ENCODE measurements at places on chromosomes 4 and X.

- DNase-seq, result no peak
Measured at GRCh38 chr4:146495269-146495668, 26.5 kb downstream of the SLC10A7 start.

DNA sequence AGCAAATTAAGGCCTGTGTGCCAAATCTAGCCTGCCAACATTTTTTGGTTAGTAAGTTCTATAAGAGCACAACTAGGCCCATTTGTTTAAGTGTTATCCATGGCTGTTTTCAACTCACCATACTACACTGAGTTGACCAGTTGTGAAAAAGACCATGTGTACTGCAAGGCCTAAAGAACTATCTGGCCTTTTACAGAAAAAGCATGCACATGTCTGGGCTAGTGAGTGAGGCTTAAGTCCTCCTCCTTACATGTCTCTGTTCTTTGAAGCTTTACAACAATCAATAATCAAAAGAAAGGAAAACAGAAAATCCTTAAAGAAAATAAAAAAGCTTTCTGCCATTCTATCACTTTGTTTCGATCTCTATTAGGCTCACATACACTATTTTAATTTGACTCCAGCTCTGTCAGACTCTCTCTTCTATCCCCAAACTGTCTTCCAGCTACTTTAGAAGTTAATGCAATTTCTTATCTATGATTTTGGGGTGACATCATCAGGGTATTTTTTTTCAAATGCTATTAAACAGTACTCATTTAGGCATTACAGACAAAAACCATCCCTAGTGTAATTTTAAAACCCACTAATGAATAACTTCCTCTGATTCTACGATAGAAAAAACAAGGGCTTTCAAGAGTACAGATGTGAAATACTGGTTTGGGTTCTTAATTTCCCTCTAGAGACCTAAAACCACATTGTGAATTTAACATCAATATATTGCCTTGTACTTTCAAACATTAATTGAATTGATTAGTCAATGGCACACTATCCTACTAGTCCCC lies 161.8 kb downstream of the MAB21L2 start:
- DNase-seq, result no peak

GRCh38 chrX:124555036-124555595 lies 208.8 kb downstream of the SH2D1A start:
- DNase-seq, result no peak

DNA sequence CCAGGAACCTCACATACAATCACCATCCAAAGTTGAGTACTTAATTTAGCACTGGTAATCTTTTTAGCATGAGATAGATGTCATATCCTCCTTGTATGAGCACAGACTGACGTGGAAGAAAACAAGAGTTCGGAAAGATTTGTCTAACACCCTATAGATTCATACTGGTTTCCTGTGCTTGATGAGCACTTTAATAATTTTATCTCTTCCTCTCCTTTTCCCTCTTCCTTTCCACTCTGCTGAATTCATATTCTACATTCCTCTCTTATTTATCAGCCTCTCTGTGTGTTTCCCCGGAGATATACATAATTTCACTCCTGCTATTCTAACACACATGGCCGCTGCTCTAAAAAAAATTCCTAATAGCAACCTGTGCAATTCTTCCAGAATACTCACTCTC lies 273.9 kb downstream of the AFF2 start:
- no peak for DNase-seq

GRCh38 chr4:41670982-41671381 lies 77.5 kb downstream of the PHOX2B start:
- no peak for DNase-seq

DNA sequence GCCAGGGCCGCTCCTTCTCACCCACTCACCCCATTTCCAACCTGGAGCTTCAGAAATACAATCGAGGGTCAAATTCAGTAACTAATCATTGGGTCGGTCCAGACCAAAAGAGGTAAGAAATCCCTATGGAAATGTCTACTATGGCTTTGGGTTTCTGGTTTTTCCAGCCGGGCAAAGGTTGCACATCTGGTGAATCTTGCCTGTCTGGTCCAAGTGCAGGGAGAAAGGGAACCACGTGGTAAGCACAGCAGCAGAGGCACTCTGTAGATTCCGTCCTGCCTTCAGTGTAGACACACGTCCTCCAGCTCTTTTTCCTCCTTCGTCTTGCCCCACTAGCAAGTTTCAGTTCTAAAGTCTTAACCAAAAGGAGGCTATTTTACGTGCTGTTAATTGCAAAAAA lies 218.0 kb upstream of the JADE1 start:
- no peak for DNase-seq

GRCh38 chr4:173505924-173506518 lies 24.0 kb downstream of the HAND2 start:
- no peak for DNase-seq

GRCh38 chr4:150582146-150582872 lies at the start of gene MAB21L2:
MAB21L2 (plus strand) TSS chr4:150582151; CDS start chr4:150583030, 879 bp downstream.
- no peak for DNase-seq

- DNase-seq, result no peak
Measured at GRCh38 chrX:113195949-113196348, 355.3 kb upstream of the AMOT start.

DNA sequence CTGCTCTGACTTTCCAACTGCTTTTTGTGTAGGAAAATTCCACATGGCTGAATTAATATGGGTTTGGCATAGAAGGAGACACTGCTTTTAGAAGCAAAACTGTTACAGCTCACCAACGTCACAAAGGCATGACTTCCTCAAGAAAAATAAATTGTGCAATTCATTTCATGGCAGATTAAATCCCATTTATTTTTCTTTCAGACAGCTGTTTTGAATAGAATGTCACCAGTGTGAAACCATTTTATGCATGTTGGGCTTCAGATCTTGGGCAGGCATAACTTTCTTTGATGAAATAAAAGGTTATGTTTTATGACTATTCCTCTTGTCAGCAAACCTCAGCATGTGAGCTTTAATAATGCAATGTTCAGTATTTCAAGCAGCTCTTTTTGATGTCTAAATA lies 542.8 kb downstream of the GALNTL6 start:
- DNase-seq, result no peak

DNA sequence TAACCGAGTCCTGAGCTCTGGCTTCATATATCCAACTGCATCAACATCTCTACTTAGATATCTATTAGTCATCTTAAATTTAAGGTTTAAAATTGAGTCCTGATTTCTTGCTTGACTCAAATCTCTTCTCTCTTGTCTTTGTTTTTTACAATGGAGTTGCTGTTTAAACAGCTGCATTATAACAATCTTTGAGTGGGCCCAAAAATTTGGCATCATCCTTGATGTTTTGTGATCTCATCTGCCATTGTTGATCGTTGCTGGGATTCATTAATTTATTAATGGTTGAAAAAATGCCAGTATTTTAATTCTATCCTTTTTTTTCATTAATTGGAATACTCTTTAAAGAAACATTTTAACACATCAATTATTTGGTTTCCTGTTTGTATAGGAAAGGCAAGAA lies 82.2 kb downstream of the STIM2 start:
- DNase-seq, result no peak

DNA sequence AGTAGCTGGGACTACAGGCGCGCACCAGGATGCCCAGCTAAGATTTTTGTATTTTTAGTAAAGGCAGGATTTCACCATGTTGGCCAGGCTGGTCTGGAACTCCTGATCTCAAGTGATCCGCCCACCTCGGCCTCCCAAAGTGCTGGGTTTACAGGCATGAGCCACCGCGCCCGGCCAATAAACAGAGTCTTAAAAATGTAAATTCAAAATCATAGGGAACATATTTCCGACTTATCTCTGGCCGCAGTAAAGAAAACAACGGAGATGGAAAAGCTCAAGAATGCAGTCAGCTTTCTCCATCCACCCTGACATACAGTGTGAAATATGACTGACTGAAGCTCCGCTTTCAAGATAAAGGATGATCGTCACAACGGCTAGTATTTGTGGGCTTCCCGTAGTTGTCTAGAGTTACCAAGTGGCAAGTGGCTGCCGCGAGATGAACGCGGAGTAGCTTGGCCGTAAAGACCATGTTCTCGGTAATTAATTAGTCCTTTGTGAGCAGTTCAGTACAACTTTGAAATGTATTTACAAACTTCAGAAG lies 495.1 kb upstream of the FAT1 start:
- no peak for DNase-seq

- peak; percentile 63 for DNase-seq
Measured at GRCh38 chrX:10111364-10112148, 45.2 kb upstream of the CLCN4 start.

DNA sequence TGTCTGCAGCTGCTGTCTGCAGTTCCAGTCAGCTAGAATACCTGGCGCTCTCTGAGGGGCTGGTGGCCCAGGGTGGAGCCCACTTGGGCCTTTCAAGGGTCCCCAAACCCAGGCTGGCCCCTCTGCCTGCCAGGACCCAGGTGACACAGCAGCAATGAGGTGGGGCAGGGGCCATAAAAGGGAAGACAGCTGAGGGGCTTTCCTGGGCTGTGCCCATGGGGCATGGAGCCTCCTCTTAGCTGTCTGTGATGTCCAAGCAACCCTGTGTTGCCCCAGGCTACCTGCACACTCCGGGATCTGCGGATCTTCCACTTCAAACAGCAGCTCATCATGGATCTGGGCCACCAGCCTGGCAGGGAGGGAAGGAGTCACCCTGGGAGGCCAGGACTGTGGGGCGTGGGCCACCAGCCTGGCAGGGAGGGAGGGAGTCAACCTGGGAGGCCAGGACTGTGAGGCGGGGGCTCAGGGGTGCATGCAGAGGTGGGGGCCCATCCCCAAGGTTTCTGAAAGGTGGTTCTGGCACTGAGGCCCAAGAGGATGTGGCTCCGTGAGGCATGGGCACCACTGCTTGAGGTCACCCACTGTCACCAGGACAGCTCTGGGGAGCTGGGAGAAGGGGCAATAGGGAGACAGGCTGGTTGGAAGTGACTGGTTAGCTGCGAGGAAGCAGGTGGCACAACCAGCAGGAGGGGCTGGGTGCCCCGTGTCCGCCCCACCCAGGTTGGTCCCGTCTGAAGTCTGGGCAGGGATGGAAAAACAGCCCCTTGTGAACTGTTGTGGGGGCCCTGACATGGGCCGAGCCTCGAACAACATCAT lies 16.3 kb downstream of the NAT8L start:
- DNase-seq, result no peak

DNA sequence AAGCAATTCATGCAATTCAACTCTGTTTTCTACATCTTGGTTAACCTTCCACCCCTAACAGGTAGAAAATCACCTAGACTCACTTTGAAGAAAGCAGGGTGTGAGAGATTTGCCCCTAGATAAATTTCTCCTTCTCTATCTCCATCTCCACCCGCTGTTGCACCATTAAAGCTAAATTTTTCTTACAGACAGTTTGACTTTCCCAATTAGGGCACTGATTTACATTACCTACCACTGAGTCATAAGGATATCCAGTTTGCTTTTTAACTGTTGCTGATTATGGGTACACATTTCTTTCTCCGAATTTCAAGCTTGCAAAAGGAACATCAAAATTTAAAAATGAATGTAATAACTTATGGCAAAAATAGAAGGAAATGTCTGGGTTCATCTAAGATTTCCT lies 13.0 kb downstream of the SLC7A11 start:
- no peak for DNase-seq

DNA sequence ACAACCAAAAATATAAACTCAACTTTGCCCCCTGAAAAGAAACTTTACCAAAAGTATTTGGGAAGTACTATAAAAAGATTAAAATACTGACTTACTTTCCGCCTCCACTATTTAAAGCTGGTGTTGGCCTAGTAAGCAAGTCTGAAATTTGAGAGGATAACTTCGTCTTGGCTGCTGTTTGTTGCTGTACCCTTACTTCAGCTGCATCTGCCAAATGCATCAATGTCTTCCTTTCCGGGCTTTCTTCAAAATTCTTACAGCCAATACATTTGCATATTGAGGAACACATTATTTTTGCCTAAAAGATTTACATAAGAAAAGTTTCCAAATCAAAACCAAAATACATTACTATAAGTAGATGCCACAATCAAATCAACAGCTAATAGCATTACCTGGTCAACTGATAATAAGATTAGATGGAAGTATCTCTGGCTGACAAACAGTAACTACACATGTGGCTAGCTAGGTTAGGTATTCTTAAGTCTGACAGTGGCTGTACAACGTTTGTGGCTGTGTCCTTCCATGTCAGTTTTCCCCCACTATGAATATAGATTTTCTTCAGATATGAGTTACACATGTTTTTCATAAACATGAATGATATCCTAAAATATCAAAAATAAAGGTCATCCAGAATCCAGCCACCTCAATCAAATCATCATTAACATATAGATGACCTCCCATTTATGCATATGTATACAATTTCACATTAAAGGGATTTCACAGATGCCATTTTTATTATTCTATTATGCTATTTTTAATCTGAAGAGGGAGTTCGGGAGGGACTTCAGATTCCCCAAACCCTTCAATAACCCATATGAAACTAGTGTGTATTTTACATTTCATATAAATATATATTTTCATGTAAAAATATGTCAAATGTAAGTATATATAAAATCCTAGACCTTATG lies 30.6 kb downstream of the THAP9 start:
- no peak for DNase-seq

All from CD8-positive, alpha-beta memory T cell (primary cell).